ENCODE measurements at places on chromosomes 16 and 17.
A peak's percentile ranks its signal among the peaks of the same experiment; 100 is the strongest.

DNA sequence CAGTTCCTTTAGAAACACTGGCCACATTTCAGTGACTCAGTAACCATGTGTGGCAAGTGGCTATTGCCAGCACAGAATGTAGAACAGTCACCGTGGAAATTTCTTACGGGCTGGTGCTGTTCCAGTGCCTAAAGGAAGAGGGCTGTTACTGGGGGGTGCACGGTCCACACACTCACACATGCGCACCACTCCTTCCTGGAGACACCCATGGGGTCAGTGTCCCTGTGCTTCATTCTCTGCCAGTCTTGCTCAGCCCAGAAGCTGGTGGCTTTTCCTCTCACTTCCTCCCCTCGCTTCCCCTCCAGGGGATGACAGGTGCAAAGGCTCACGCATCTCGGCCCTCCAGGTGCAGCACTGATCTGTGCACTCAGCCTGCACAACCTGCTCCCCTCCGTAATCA, 115.6 kb downstream of the CCDC182 start:
- no peaks in the 10 kb centered on the region for H3K27me3 ChIP-seq
- peak; percentile 62 for DNase-seq
- H3K4me3 ChIP-seq = no peak overlapping the region
- H3K4me1 ChIP-seq = no peaks in the 10 kb centered on the region
- H3K27ac ChIP-seq = no peak overlapping the region

DNA sequence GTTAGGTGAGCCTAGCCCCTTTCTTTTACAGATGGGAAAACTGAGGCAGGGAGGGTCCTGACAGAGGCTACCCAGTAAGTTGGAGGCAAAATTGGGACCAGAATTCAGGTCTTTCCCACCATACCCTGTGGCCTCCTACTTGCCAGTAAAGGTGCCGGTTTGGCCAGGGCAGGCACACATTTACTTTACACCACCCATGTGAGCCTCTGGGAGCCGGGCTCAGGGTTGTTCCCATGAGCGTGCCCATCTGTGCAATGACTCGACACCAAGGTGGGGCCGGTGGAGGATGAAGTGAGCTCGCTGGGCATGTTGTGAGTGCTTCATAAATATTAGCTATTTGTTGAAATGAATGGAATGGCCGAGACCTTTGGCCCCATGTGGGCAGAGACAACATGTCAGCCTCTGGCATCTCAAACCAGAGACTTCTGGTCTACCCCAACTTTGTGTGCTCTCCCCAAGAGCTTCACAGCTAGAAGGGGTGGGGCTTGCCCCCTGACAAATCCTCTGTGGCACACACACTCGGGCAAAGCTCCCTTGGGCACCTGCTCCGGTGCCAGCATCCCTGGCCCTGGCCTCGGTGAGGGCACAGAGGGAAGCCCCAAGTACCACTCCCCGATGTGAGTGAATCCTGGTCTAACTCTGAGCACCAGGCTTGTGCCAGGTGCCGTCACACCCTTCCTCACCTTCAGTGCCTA, 60.1 kb downstream of the SRCIN1 start:
- H3K4me3 ChIP-seq = no peak overlapping the region
- H3K27ac ChIP-seq = no peak overlapping the region
- no peaks in the 10 kb centered on the region for H3K4me1 ChIP-seq
- no peak for DNase-seq

GRCh38 chr16:74071996-74072535, 224.5 kb upstream of the PSMD7 start:
- no peaks in the 10 kb centered on the region for H3K4me1 ChIP-seq
- no peaks in the 10 kb centered on the region for H3K27me3 ChIP-seq
- no peak overlapping the region for H3K4me3 ChIP-seq
- no peaks in the 10 kb centered on the region for H3K36me3 ChIP-seq
- DNase-seq = no peak
- H3K27ac ChIP-seq = no peak overlapping the region

DNA sequence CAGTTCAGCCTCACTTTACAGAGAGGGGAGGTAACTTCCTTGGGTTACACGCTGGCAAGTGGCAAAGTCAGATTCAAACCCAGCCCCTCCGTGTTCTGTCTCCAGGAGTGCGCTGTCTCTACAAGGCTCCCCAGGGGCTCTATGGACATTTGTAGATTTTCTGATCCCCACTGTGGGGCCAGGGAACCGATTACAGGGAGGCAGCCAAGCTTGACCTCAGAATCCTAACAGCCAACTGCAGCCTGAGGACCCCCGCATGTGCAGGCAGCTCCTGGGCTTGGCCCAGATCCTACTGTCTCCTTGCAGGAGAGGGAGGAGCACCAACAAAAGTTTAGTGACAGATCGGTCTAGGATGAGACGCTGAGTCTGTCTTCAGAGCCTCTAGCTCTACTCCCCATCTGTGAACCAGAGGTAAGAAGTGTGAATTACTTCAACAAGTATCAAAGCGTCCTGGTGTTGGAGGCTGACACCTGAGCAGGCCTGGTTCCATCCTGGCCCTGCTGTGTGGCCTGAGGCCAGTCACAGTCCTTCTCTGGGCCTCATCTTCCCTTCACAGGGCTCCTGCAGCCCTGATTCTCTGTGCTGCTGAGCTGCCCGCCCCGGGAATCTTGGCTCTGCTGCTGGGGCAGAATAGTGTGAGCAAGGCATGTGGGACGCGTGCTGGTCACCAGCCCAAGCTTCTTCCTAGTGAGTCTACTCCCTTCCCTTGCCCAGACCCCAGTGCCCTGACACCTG, 9.2 kb upstream of the NATD1 start:
- H3K4me1 ChIP-seq = no peaks in the 10 kb centered on the region
- no peaks in the 10 kb centered on the region for H3K36me3 ChIP-seq
- no peak for DNase-seq
- H3K27me3 ChIP-seq = no peaks in the 10 kb centered on the region

DNA sequence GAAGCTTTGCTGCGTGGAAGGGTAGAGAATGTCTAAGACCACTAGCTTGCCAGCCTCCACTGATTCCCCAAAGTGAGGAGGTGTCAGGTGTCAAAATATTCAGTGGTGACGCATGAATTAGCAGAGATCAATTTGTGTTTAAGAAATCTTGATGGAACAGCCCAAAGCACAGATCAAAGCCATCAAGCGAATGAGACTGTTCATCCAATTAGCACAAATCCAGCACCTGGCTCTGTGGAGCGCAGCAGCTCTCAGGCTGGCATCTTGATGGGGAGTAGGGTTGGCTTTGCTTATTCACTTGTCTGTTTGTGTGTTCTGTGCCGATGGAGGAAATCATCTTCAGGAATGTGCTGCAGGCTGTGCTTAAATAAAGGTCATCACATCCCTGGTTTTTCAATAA, 456.8 kb upstream of the CCL2 start:
- H3K27ac ChIP-seq = no peak overlapping the region
- DNase-seq = no peak
- H3K4me1 ChIP-seq = no peaks in the 10 kb centered on the region
- no peak overlapping the region for H3K4me3 ChIP-seq
- no peaks in the 10 kb centered on the region for H3K36me3 ChIP-seq
- no peaks in the 10 kb centered on the region for H3K27me3 ChIP-seq

All from upper lobe of right lung (tissue), 1 donor.